ENCODE measurements at places on chromosomes 6 and 20.
A peak's percentile ranks its signal among the peaks of the same experiment; 100 is the strongest.

GRCh38 chr6:25035174-25035511 lies 99.4 kb upstream of the RIPOR2 start:
- DNase-seq, result no peak

GRCh38 chr20:15627501-15627903 lies 945.7 kb downstream of the KIF16B start:
- DNase-seq, result no peak

- DNase-seq, result no peak
Observed at GRCh38 chr20:55213653-55214052, 738.3 kb downstream of the DOK5 start.

- no peak for DNase-seq
Observed at GRCh38 chr6:12010635-12011275, 1.4 kb upstream of the HIVEP1 start.

DNA sequence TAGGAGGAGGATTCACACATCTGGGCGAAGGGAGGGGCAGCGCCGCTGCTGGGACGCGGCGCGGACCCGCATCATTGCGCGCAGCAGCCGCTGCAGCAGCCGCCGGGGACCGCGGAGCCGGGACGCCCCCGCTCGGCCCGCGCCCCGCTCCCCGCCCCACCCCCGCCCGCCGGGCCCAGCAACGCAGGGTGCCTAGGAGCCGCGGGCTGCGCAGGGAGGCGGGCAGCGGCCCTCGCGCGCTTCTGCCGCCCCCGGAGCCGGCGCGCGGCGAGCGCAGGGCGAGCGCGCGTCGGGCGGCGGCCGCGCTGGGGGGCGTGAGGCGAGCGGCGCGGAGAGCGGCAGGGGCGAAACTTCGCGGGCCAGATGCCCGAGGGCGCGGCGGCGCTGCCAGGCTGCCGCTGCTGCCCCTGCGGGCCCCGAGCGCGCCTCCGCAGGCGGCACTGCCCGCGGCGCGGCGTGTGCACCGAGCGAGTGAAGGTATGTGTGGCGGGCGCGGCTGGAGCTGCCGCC lies at the start of gene NKAIN2:
Gene NKAIN2, plus strand, starts transcription at position 362 of the 510 bp plus-strand sequence.
- no peak for DNase-seq

GRCh38 chr20:62477669-62478455 lies 2.1 kb upstream of the GATA5 start:
- no peak for DNase-seq

DNA sequence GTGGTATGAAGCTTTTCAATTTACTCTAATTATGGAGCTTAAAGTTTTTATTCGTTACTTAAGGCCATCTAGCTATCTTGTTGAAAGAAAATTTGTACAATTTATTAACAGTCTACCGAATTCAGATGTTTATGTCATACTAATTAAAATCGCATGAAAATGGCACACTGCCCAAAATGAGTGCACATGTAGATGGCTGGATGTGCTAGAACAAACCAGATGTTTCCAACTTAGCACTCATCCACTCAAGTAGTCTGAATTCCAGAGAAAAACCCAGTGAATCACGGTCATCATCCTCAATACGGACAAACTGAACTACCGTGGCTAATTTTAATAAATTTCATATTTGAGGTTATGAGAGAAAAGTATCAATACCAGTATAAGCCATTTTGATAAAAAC lies 70.4 kb downstream of the COL12A1 start:
- no peak for DNase-seq

DNA sequence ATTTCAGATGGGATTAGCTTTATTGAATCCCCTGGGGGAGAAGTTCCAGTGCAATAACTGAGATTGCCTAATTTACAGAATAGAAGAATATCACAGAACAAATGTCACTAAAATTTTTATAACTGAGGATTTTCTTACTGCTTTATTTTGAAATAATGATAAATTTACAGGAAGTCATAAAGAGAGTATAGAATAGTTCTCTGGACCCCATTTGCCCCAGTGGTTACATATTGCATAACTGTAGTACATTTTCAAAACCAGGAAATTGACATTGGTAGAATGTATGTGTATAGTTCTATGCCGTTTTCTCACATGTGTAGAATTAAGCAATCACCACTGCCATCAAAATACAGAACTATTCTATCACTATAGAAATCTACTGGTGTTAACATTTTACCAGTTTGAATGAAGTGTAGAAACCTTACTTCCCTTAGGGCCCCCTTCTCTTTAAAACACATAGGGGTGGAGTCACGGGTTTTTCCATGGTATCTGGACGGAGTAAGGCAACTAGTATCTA lies 18.3 kb downstream of the KIF6 start:
- no peak for DNase-seq

DNA sequence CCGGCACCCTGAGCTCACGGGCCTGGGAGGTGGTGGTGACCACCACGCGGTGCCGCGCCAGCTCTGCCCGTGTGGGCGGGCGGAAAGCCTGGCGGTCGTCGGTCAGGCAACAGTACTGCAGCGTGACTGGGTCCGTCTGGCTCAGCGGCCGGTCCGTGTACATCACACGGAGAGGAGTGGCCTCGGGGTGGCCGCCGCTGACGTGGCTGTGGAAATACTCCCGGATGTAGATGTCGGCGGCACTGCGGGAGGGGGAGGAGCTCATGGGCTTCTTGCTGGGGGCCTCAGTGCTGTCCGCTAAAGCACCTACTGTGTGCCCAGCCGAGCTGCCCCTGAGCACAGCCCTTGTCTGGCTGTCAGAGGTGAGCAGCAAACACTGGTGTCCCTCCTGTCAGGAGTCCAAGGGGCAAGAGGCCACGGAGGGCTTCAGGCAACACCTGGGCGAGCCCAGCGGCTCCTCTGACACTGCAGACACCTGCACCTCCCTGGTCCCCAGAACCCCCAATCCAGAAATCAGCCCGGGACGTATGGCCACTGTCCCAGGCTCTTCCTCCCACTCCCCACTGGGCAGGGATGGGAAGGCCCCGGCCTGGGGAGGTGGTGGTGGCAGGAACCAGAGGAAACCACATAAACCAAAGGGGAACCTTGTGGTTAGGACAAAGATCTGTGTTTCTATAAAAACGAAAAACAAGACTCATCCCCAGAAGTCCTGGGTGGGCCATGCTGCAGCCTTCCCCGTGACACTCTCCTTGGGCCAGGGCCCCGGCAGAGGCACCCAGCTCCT lies 6.5 kb downstream of the HELZ2 start:
- peak; percentile 72 for DNase-seq

- DNase-seq, result no peak
Observed at GRCh38 chr6:157592541-157592940, 211.6 kb downstream of the ZDHHC14 start.

GRCh38 chr6:25547797-25548196 lies 104.2 kb upstream of the SCGN start:
- no peak for DNase-seq

DNA sequence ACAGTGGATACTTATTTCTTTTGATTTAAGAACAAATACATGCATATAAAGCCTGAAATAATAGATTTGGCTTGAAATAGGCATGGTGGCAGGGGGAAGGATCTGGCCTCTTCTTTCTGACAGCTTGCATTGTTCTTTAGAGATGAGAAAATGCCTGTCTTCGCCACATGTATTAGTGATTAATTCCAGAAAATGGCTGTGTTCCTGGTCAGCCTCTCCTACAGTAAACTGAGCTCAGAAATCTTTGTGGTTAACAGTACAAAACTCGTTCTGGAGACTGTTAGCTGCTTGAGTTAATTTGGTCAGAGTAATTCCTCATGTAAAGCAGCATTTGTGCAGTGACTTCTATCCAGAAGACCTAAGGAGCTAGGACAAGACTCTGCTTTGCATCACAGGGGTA lies 151.5 kb downstream of the EYA4 start:
- no peak for DNase-seq

DNA sequence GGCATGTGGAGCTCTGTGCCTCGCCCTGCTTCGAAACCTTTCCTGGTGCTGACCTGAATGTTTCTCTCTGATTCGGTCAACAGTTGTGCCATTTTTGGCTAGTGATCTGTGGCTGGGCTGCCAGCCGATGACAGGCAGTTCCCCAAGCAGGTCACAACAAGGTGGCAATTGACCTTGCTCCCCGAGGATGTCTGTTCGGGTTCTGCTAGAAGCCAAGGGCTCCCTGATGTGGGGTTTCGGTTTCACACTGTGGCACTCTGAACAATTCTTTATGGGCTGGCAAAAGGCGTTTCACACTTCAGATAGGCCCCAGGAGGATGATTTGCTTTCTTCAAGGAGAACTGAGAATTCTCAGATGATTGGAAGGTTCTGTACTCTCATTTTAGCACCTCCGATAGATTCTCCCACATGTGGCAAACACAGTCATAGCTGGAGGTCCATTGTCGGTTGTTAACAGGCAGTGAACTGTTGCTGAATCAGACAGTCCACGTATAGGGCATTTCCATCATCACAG lies 135.6 kb downstream of the SLC24A3 start:
- no peak for DNase-seq

DNA sequence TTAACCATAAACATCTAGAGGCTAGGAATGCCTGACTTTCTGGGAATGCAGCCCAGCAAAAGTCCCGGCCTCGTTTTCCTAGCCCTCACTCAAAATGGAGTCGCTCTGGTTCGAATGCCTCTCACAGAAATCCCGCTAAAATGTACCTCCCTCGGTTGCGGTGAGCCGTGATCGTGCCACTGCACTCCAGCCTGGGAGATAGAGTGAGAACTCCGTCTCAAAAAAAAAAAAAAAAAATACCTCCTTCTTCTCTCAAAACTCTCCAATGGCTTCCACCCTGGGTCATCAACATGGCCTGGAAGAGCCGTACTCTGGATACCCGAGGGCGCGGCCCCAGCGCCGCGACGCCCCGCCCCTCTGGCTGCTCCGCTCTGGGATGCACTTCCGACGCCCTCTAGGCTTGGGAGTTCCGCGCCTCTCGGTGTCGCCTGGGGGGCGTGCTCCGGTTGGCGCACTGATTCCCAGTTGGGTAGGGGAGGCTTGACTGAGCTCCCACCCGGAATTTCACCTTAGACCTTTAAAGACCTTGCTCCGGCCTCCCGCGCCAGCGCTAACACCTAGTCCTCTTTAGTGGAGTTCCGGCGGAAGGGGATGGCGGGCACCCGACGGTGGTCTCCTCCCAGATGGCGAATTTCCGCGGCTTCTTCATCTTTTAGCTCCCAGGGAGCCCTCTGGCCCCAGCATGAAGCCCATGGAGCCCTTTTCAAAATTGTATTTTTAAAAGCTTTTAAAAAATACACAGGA lies 12.3 kb downstream of the HMGN4 start:
- DNase-seq, result peak; percentile 63

GRCh38 chr6:65566117-65566516 lies 140.9 kb downstream of the EYS start:
- no peak for DNase-seq

- no peak for DNase-seq
Observed at GRCh38 chr6:107689951-107690642, 134.0 kb downstream of the SCML4 start.

GRCh38 chr6:136752554-136752953 lies 39.7 kb downstream of the MAP3K5 start:
- DNase-seq, result peak; percentile 26

- peak; percentile 11 for DNase-seq
Observed at GRCh38 chr6:150018846-150019580, 6.3 kb downstream of the RAET1L start.

DNA sequence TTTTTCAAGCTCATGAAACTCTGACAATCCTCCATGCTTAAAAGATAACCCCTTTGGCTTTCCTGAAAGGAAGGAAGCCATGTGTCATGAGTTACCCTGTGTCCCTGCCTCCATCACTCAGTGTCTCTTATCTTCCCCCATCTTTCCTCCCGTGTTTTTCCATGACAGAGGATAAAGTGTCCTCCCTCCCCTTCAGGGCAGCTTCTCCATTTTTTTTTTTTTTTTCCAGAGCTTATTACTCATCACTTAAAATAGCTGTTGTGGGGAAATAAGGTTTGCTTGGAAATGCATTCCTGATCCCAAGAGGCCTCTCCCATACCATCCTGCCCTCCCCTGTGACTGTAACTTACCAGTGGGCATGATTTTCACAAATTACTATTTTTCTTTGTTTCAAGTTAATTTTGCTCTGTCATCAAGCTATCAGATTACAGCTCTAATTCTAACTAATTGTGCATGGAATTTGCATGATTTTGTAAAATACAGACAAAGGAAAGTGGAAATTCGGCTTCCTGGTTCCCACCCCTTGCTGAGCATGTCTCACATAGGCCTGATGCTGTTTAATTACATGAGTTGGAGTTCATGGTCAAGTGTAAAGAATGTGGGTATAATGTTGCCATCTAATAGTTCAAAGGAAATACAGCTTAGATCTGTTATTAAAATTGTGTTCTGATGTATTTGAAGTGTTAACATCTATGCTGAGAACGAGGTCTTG lies 614.5 kb upstream of the FLRT3 start:
- DNase-seq, result no peak

DNA sequence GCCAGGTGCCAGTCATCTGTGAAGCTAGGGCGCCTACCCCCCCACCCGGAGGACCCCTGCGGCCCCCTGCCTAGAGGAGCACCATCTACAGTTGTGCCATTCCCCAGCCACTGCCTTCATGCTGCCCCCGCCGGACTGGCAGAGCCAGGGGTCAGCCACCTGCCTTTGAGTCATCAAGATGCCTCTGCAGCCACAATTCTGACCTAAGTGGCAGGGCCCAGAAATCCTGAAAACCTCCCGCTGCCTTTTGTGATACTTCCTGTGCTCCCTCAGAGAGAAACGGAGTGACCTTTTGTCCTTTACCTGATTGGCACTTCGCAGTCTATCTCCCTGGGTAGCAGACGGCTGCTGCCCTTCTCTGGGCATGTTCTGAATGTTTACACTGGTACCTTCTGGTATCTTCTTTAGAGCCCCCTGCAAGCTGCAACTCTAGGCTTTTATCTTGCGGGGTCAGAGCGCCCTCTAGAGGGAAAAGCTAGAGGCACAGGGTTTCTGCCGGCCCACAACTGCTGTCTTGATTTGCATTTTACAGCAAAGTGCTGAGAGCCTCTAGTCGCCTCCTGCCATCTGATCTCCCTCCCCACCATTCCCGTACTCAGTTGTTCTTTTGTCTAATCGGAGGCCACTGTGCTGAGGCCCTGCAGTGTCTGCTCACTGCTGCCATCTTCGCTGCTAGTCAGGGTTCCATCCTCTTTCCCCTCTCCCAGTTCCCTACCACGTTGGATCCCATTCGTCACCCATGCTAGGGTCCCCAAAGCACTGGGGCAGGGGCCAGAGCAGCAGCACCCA lies 26.9 kb downstream of the SPATA2 start:
- peak; percentile 66 for DNase-seq

GRCh38 chr6:88220493-88220892 lies 54.3 kb upstream of the CNR1 start:
- no peak for DNase-seq

GRCh38 chr6:163086624-163086920 lies 327.9 kb upstream of the QKI start:
- DNase-seq, result no peak
